ENCODE measurements at places on chromosomes 12 and 14.
A peak's percentile ranks its signal among the peaks of the same experiment; 100 is the strongest.

GRCh38 chr12:121626087-121626852 lies at the start of gene ORAI1:
Gene ORAI1, plus strand, starts transcription at chr12:121626530.
- DNase-seq, result peak; percentile 92

DNA sequence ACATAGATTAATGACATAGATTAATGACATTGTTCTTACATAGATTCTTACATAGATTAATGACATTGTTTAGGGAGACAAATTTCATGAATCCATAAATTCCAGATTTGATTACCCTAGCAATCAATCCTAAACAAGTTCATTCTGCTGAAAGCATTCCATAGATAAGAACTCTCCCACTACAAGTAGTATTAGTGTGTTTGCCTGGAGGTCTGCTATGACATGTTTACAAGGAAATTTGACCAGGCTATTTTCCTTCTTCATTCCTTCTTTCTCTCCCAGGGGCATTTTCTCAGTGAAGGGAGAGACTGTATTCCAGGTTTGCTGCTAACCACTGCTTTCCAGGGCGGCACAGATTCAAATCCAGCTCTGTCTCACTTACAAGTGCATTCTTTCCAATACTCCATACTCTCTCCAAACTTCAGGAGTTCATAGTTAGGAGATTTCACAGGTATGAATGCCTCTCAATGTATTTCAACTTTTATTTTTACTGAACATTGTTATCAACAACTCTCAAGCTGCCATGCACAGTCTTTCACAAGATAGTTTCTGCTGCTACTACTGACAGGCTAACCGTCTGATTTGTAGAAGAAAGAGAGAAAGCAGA lies 134.5 kb downstream of the SLC38A1 start:
- DNase-seq, result no peak

- no peak for DNase-seq
These were observed 5.8 kb downstream of the PTGER2 start for GRCh38 chr14:52319919-52320318.

DNA sequence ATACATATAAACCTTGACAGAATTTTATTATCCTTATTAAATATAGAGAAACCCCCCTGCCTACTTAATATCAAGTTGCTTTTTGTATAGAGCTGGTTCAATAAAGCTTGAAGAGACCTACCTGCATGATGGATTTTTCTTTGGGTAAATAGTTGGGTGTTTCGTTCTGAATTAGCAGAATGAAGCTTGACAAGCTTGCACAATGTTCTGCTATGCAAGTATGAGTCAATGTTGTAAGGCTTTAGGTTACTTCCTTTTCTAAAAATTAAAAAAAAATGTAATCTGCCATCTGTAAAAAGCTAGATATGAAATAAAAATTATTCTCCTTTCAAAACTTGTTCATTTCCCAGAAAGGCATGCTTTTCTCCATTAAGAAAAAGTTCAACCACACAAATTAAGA lies 1662.6 kb upstream of the SEL1L start:
- no peak for DNase-seq

DNA sequence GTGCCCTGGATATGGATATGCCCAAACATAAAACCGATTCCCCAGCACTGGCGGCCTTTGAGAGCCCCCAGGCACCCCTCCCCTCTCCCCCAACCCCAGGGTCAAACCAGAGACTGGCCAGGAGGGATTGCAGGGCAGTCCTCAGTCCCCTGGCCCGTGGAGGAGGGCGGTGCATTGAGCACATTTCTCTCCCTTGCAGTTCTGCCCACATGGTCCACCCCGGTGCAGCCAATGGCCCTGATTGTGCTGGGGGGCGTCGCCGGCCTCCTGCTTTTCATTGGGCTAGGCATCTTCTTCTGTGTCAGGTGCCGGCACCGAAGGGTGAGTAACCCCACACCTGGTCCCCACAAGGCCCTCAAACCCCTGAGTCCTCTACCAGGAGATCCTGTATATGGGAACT lies 3.4 kb upstream of the GPR162 start:
- DNase-seq, result no peak

DNA sequence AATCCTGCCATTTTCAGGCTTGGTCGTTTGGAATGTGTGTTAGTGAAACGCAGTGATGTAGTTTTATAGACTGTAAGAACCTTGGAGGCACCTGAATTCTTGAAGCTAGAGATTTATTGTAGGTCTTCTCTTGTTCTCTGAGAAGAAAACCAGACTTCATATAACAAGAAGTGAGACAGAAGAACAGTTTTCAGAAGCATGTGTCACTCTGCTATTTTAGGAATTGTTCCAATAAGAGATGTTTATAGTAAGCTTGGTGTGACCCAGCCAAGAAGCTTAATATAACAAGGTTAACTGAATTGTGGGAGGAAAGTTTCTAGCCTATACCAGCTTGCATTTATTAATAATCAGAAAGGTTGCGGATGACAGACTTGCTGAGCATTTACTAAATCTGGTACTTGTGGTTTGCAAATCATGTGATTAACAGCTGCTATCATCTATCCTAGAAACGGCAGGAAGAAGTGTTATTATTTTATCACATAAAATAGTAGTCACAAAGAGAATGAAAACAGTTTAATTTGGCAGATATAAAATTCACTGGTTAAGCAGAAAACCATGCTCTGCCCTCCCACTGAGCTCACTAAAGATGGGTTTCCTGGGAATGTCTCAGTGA lies 49.2 kb upstream of the BCAT1 start:
- no peak for DNase-seq

DNA sequence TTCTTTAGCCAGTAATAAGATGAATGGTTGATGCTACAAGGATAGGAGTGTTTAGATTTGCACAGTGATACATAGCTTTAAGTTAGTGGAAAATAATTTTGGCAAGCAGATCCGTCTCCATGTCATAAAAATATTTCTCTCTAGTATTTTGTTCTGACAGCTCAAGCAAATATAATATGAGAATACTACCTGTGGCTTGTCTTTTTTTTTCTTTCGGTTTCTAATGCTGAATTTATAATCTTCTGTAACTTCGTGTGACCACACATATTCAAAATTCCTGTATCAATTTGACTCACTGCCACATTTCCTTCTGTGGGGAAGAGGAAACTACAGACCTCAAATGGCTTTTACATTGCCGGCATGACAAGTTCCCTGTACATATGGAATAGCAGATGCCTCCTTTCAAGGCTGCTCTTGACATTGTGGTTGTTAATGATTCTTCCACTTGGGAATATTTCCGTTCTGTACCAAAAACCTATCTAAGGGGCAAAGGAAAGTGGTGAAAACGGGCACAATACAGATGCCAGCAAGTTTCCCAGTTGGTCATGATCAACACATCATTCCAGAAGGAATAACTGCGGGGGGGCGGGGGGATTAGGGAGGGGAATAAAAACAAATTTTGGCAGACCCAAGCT lies 103.6 kb upstream of the CCDC91 start:
- no peak for DNase-seq

- DNase-seq, result peak; percentile 81
These were observed 14.1 kb upstream of the NUMB start for GRCh38 chr14:73472185-73473114.

DNA sequence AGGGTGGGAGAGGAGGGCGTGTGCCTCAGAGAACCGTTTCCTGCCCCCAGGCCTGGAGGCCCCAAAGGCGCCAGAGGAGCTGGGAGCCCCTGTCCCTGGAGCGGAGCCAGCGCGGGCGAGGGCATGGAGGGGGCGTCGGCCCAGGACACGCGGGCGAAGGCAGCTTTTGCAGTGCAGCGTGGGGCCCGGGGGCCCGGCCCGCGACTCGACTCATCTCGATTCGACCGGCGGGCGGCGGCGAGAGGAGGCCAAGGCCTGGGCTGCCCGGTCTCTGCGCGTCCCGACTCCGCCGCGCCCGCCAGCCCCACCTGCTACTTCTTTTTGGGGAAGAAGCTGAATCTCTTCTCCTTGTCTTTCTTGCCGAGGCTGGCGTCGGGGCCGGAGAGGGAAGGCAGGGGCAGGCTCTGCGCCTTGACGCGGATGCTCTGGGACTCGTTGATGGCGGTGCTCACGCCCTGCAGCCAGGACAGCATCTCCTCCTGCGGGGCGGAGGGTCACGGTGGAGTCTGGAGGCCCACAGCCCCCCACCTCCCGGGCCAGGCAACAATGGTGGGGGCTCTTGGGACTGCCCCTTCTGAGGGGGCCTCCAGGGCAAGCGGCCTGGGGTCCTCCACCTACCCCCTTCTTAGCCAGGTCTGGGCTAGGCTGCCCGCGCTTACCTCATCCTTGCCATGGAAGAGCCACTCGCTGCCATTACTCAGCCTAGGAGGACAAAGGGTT lies 44.9 kb downstream of the PLEKHG3 start:
- no peak for DNase-seq

DNA sequence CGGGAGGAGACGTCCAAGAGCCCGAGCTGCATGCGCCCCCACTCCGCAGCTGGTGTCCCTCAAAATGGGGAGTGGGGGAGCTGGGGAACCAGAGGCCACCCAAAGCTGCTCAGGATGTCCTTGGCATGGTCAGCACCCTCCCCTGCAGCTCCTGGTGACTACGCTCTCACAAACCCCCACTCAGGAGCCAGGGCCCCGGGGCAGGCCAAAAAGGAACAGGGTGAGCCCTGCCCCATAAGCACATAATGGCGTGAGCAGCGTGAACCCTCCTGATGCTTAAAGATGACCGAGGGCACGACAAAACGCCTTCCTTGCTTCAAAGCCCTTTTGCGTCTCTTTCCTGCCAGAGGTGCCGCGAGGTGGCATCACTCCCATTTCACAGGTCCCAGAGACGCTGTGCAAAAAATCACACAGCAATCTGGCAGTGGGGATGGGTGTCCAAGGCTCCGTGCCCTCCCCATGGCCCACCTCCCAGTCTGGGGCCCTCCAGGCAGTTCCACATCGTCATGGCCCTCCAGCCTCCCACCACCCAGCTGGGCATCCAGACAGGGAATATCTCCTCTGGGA lies 13.5 kb downstream of the NCOR2 start:
- DNase-seq, result no peak

- DNase-seq, result no peak
These were observed 40.6 kb downstream of the ATF7 start for GRCh38 chr12:53585448-53586125.

DNA sequence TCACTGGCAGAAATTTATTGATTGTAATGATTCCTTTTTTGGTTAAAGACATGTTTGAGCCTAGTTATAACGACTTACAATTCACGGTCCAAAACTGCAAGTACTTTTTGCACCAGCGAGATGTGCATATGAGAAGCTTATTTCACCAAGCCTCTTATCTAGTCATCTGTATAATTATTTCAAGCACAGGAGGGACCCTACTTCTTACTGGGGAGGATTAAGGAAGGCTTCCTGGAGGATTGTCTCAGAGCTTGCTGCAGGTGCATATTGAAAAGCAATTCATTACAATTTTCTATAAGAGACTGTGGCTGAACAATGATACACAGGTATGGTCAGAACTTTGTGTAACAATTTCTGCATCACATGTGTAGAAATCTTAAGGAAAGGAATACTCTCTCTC lies 152.9 kb downstream of the CAND1 start:
- no peak for DNase-seq

- no peak for DNase-seq
These were observed 231.9 kb downstream of the SLC25A21 start for GRCh38 chr14:36940476-36940875.

DNA sequence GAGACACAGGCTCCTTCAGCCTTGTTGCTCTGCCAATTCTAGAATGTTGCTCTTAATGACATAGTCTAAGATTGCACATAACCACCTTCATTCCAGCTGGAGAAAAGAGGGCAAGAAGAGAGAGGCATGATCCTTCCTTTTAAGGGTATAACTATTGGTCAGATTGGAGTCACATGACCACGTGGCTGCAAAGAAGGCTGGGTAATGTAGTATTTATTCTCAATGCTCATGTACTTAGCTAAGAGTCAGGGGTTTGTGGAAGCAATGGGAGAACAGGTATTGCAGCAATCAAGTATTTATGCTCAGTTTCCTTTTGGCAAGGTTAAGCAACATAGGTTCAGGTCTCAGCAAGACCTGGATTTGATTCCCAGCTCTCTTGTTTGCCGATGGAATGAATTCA lies 298.8 kb upstream of the TBX3 start:
- no peak for DNase-seq

GRCh38 chr14:89369656-89370055 lies 47.4 kb downstream of the FOXN3 start:
- DNase-seq, result no peak

DNA sequence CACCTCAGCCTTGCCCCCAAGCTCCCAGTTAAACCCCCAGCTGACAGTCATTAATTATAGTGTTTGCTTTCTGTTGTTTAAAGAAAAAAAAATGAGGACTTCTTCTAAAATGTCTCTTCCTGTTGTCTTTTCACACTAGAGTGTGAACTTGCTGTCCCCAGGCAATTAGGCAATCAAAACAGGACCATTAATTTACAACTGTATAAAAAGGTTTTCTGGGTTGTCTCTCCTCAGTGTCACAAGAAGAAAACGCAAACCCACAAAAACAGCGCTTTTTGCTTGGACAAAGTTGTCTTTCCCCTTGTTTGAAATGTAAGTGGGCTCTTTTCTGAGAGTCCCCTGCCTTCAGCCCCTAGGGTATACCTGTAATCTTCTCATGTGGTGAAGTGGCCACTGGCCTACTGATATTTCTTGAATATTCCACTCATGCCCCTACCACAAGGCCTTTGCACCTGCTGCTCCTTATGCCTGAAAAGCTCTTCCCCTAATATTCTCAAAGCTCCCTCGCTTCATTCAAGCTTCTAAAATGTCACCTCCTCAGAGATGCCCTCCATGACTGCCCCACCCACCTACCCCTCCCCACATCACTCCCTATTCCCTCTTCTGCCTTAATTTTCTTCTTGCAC lies 158.9 kb upstream of the PWP1 start:
- no peak for DNase-seq

DNA sequence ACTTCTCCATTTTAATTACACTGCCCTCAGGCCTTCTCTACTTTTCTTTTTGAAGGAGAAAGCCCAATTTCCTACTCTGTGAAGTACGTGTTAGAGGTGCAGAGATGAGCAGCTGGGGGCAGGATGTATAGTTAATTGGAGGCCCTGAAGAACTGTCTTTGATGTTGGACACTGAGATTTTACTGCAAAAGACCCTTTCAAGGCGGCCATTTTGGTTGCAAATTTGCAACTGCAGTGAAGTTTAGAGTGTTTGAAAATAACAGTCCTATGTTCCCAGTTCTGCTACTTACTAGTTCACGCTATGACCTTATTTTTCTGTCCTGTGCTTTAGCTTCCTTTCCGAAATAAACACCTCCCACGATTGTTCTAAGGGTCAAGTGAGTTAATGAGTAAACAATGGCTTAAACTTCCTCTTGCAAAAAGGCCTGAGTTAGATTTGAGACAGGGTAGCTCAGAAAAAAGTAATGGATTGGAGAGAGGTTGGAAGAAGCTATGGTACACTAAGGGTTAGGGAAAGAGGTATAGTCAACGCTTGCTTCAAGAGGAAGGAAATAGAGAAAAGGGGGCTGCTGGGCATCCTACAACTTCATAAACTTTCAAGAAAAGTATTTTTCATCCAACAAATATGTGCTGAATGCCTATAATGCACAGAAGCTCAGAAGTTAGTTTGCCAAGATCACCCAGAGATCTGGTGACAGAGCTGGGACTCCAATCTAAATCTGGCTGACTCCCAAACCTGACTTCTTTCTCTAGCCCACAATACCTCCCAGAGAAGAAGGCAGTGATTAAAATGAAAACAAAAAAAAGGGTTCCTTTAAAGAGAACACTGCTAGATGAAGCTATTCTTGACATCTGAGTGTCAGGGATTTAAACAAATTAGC lies 26.4 kb upstream of the DICER1 start:
- no peak for DNase-seq

GRCh38 chr14:51735851-51736250 lies 84.1 kb downstream of the FRMD6 start:
- no peak for DNase-seq

Measured in hematopoietic multipotent progenitor cell treated with erythropoietin and hydrocortisone succinate and interleukin-3 and kit ligand, for 8 days (in vitro differentiated cells).